ENCODE measurements at places on chromosomes 4 and X. TPM values are rescaled to one million over a fixed set of nuclear protein-coding genes. Genes with fewer than 3 reads are reported as not detected.

DNA sequence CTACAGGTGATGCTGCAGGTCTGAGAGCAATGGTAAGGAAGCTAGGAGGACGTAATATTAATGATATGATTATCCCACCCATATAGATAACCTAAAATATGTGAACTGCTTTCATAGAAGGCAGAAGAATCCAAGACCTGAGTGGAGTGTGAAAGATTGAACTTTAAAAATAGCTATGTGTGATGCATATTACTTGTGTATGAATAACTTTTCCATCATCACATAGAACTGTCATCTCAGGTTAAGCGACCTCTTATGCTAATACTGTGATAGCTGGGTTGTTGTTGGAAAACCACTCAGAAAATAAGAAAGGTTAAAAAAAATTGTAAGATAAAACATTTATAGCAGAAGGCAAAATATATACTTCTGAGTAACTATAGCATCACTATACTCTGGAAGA lies 90.3 kb downstream of the SLC4A4 start:
- DNase-seq = no peak

GRCh38 chr4:127698789-127699200 lies 31.4 kb upstream of the SLC25A31 start:
- DNase-seq = no peak

DNA sequence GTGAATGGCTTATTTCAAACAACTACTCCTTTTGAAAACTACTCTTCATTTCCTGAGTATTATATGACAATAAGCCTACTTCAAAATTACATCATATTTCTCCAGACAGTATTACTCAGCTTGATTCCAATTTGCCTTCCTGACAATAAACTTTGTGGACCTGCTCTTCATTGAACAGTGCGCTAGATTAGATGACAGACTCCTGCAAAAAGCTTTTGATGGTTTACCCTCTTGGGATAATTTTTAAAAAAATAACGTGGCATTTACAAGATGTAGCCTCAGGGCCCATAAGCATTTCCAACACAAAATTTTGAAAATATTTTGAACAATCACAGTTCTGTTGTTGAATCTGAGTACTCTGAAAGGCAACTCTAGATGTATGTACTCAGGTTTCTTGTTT lies 25.9 kb downstream of the MGAT4D start:
- no peak for DNase-seq

GRCh38 chr4:121168446-121169281 lies 4.5 kb upstream of the TNIP3 start:
- no peak for DNase-seq

DNA sequence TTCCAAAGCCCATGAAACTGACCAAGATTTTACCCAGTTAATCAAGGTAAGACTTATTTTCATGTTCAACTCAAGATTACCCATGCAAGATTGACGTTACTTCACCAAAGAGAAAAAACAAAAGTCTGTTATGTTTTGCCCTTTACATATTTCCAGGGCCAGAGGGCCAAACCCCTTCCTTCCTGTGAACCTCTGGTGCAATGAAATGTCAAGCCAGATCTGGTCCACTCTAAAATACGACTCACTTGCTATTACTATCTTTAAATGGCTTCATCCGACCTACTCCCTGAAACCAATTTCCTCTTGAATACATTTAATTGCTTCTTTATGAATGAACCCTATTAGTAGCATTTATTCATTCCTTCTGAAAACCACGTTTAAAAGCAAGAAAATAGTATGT lies 33.0 kb downstream of the TSPAN5 start:
- DNase-seq = no peak

- no peak for DNase-seq
These were observed 5.0 kb downstream of the GPR78 start for GRCh38 chr4:8585186-8585585.

- DNase-seq = no peak
These were observed 174.1 kb upstream of the CASK start for GRCh38 chrX:42097486-42097885.

DNA sequence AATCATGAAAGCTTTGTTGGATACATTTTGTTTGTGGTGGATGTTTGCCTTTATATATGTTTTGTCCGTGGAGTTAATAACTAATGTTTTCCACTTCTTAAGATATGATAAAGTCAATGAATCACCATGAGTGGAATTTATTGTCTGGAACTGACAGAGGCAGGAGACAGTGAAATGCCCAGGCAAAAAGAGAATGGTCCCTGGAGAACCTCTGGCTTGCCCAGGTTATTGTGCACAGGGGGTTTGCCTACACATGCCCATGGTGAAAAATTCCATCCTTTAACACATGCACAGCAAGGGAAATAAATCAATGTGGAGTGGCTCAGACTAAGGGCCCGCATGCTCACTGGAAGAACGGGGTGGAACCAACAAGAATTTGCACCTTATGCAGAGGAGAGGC lies 964.3 kb upstream of the GRIA3 start:
- DNase-seq = no peak

GRCh38 chrX:108347800-108348199 lies 90.4 kb downstream of the COL4A6 start:
- no peak for DNase-seq

DNA sequence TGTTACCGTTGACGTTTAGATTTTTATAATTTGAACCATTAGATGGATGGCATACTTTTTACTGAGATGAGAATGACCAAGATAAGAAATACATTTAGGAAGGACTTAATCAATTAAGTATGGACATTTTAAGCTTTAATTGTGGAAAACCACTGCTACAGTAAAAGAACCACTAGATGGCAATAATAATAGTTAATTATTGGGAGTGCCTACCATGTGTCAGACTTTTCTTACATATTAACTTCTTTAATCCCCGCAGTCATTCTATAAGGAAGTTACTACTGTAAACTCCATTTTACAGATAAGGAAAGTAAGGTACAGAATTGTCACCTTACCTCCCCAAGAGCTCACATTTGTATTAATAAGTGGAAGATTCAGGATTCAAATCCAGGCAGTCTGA lies 48.5 kb upstream of the MYOZ2 start:
- DNase-seq = no peak

GRCh38 chr4:81135501-81135900 lies 79.5 kb downstream of the PRKG2 start:
- DNase-seq = no peak

GRCh38 chr4:93334003-93334402 lies 494.6 kb upstream of the ATOH1 start:
- no peak for DNase-seq

DNA sequence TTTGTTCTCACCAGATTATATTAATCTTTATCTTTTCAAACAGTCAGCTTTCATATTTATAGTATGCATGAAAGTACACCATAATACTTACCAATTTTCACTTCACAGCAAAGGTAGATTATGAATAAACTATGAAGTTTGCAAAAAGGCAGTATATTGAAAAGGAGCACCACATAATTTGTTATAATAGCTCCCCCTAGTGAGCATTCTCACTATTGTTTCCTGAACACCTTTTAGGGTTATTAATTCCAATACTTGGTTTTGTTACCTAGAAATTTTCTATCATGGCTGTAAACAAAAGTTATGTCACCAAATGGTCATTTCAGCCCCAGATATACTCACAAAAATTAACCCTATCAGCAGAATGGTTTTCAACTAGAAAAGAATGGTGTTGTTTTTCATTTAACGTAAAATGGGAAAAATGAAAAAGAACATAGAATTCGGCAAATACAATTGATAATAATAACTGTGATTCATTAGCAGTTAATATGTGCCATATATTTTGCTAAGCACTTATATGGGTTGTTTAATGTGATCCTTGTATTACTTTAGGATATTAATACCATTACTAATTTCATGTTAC lies 30.2 kb upstream of the NKX6-1 start:
- DNase-seq = peak; percentile 31

DNA sequence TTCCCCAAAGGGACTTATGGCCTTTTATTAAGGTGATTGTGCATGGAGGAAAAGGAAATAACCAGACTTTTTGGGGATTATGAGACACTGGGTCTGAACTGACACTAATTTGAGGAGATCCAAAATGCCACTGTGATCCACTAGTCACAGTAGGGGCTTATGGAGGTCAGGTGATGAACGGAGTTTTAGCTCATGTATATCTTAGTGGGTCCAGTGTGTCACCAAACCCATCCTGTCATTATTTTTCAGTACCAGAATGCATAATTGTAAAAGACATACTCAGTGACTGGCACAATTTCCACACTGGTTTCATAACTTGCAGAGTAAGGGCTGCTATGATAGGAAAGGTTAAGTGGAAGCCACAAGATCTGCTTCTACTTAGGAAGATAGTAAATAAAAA lies 131.3 kb downstream of the RTL3 start:
- no peak for DNase-seq

- no peak for DNase-seq
These were observed 7.4 kb upstream of the CAMK2D start for GRCh38 chr4:113768952-113769351.

GRCh38 chr4:43732829-43733426 lies 715.7 kb downstream of the KCTD8 start:
- DNase-seq = no peak

- no peak for DNase-seq
These were observed 18.0 kb downstream of the AIFM1 start for GRCh38 chrX:130147631-130148030.

- no peak for DNase-seq
These were observed 207.1 kb downstream of the ZNF330 start for GRCh38 chr4:141427726-141428296.

DNA sequence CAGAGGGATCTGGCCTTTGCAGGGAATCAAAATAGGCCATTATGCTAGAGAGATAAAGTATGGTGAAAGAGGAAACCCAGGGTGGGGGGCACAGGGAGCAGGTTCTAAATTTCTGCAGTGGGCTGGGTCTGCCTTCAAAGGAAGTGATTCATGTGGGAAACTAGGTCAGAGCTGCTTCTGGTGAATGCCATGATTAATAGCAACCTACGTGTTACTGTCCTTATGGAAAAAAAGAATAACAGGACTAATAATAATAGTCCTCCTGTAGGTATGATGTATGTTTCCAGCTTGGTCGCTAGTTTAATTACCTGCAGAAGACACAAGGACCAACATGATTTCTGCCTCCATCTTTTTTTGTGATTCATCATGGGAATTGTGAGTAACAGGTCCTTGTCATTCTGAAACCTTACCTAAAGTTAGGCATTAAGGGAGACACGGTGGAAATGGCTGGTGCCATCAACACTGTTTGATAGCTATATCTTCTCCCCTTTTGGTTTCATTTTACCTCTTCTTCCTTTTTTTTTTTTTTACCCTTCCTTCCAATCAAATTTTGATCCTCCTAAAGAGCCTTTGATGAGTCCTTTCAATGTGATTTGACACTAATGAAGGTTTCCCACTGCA lies 180.4 kb downstream of the CPEB2 start:
- no peak for DNase-seq

DNA sequence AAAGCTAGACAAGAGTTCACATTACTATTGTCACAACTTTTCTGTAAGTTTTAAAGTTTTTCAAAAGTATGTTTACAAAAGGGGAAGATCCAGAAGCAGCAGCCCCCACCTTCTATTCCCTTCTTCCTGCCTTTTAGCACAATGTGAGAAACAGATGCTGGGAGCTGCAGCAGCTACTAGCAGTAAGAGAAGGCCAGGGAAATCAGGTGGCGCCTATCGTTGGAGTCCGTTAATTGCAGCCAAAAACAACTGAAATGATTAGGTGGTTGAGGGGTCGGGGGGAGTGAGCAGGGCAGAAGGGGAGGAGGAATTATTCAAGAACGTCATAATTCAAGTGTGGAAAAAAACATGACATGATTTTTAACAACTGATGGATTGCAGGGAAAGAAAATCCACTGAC lies 27.4 kb downstream of the FRYL start:
- no peak for DNase-seq

DNA sequence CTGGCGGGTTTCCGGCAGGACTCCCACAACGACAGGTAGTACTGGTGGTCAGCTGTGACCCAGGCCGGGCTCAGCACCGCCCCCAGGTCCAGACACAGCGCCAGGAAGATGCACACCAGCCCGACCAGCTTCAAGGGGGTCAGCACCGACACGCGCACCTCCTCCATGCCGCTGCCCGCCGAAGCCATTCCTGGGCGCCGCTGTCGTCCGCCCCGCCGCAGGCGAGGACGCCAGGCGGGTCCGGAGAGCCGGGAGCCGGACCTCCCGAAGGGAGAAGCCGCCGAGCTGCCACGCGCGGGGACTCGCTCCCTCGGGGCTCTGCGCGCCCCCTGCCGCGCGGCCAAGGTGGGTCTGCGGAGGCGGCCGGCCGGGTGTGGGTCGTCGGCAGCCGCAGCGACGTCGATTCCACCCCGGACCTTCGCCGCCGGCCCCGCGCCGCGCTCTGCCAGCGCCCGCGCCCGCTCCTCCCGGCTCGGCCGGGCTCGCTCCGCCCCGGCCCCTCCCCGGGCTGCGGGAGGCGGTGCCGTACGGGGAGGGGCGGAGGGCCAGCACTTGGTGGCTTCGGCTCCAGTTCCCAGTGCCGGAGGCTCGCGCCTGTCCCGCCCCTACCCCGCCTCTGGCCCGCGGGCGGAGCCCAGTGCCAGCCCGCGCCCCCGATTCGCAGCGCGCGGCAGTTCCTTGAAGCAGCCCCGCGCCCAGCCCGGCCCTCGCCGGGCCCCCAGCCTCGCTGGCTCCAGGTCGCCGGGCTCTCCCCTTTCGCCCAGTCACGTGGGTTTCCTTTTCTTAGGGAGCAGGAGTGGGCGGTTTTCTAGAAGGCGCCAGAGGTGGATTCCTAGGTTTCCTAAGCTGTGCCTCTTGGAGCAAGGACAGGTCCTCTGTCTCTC lies at the start of gene TMEM47:
Gene TMEM47 (minus strand): TSS at position 444 of the 884 bp plus-strand sequence. CDS start 256 bp downstream, at position 188.
- DNase-seq = no peak

JAKMIP1 gene
- 2.3 TPM for total RNA-seq

LRAT gene
- total RNA-seq = not detected

TMEM129 gene
- 14.5 TPM for total RNA-seq

STK26 gene
- 33.8 TPM for total RNA-seq

FAM193A gene
- 30.2 TPM for total RNA-seq

KCND1 gene
- 3.0 TPM for total RNA-seq

ATG4A gene
- total RNA-seq = 6.3 TPM

CNKSR2 gene
- total RNA-seq = 14.0 TPM

GAGE2A gene
- not detected for total RNA-seq

CLDN22 gene
- not detected for total RNA-seq

STAP1 gene
- 1.3 TPM for total RNA-seq

PPARGC1A gene
- total RNA-seq = not detected
